Right renal cortex interstitium (tissue), 3 donors: ENCODE measurements at places on chromosomes 2 and 18. TPM values are rescaled to one million over a fixed set of nuclear protein-coding genes. Genes with fewer than 3 reads are reported as not detected.

HSPE1 gene
- 325 TPM for polyA plus RNA-seq

ICOS gene
- 0.06 TPM for polyA plus RNA-seq

TLX2 gene
- not detected for polyA plus RNA-seq

DNA sequence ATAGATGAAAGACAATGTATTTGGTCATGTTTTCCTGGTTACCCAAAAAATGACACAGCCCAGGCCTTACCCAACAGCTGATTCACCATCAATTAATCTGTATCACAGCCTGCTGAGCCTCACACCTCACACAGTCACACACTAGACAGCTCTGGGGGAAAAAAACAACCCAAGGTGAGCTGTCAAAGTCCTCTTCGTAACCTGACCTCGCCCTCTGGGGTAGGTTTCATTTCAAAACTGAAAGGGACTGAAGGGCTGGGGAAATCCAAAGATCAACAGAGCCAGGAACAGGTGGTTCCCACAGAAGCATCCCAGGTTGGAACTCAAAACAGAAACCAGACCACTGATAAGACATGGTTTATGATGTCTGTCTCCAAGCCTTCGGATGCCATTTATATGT lies 18.2 kb upstream of the PCBP1 start:
- DNase-seq: no peak

DNA sequence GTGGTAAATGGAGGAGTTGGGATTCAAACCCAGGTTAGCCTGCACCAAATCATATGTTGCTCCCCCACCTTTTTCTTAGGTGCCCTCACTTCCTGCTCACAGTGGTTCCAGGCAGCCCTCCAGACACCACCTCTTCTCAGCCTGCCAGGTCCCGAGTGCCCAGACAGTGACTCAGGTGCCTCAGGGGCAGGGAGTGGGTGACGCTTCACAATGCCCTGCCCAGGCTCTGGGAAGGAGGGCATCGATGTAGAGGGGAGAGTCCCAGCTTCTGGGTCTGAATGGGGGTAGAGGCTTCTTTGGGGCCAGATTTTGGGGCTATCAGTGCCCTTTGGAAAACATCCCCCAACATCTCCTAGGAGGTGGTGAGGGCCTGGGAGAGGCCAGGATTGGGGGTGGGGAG lies 5.2 kb upstream of the DNAJB2 start:
- DNase-seq: no peak

- DNase-seq: no peak
These were observed 66.0 kb downstream of the TCF4 start for GRCh38 chr18:55522011-55522410.

- DNase-seq: no peak
These were observed 83.6 kb downstream of the CCDC138 start for GRCh38 chr2:108870069-108870644.

DNA sequence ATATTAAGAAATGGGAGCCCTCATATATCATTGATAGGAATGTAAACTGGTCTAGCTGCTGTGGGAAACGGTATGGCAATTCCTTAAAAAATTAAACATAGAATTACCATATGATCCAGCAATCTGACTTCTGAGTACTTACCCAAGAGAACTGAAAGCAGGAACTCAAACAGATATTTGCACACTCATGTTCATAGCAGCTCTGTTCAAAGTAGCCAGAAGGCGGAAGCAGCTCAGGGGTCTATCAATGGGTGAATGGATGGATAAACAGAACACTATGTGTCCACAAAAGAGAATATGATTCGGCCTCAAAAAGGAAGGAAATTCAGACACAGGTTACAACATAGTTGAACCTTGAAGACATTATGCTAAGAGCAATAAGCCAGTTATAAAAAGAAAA lies 135.7 kb upstream of the NDUFV2 start:
- no peak for DNase-seq

- DNase-seq: no peak
These were observed 151.1 kb upstream of the NT5C1B start for GRCh38 chr2:18740474-18740881.
